T follicular helper cell (primary cell): ENCODE measurements at places on chromosomes 7 and 10.

DNA sequence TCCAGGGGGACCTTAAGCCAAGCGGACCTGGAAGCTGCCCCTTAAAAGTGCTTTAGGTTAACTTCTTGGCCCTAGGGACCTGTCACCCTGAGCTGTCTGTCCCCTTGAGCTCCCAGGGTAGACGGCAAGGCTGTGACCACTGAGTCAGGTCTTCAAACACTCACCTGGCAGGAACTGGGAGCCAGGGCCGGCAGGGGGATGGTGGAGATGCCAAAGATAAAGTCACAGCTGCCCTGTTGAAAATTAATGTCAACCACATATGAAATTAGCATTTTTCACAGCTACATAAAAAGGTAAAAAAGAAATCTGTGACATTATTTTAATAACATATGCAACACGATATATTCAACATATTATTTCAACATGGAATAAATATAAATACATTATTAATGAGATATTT lies 271.0 kb downstream of the GFRA1 start:
- no peak for DNase-seq

DNA sequence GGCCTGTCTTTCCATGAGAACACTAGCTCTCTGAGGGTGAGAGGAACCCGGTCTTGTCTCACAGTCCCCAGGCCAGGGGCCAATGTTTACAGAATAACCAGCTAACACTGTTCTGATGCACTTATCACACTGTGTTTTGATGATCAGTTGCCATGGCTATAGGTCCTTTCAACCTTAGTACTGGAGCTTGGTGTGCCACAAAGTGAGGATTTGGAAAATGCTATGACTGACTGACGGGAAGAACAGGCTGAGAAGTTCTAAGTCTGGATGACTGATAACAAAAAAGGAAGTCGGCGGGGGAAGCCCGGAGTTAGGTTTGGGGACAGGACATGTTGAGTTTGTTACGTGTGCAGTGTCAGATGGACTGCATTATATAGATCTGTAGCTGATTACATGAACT lies 141.8 kb downstream of the CTTNBP2 start:
- no peak for DNase-seq

GRCh38 chr7:135690566-135690965 lies 28.3 kb downstream of the STMP1 start:
- DNase-seq, result no peak

DNA sequence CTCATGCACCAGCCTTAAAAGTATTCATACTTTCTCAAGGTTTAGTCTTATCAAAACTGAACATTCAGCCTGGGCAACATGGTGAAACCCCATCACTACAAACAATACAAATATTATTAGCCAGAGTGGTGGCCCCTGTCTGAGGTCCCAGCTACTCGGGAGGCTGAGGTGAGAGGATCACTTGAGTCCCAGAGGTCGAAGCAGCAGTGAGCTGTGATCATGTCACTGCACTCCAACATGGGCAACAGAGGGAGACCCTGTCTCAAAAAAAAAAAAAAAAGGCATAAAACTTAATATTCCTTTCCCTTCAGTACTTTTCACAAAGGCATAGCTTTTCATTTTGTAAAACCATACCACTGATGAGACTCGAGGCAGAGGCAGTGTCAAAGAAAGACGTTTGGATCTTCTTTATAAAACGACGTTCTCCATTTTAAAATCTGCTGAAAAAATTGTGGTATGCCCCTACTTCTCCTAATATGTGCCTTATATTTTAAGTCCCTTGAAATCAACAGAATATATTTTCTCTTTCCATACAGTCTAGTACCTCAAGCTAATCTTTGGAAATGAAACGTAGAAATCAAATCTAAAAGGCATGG lies 1.9 kb downstream of the NSUN6 start:
- DNase-seq, result no peak

DNA sequence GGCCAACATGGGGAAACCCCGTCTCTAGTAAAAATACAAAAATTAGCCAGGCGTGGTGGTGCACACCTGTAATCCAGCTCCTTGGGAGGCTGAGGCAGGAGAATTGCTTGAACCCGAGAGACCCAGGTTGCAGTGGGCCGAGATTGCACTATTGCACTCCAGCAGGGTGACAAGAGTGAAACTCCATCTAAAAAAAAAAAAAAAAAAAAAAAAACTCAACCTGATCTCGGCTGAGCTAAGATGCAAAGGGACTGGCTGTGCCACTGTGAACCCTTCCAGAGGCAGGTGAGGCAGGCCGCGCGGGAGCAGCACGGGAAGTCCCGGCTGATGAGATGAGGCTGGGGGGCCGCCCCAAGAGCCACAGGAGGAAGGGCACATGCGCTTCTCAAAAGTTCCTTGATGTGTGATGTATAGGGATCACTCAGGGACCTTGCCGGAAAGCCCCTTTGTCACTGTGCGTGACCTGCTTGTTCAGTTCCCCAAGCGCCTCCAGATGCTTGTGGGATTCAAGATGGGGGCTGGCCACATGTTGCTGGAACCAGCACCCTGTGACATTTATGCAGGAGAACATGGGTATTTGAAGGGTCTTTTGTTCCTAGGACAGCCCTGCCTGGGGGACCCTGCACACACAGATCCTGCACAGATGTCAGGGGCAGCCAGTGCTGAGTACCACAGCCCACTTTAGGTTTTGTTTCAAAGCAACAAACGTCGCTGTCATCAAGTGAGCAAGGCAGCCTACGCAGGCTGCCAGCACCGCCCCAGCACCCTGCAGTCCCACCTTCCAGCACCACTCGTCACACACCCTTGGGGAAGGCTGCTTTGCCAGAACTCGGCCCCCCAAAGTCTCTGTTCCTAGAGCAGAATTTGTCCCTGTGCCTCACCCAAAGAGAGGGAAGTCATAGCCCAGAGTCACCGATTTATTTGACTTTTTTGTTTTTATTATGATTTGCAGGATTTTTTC lies 74.8 kb upstream of the SH2B2 start:
- no peak for DNase-seq

GRCh38 chr7:30905078-30906012 lies 6.3 kb upstream of the AQP1 start:
- DNase-seq, result no peak
